Stimulated activated CD4-positive, alpha-beta T cell treated with anti-CD3 and anti-CD28 coated beads, TNF-alpha, amount 100 ng/mL, for 48 hours (primary cell): ENCODE measurements at places on chromosomes 4 and X.

GRCh38 chr4:39495446-39496213 lies 31.6 kb downstream of the UGDH start:
- DNase-seq: no peak

- no peak for DNase-seq
Measured at GRCh38 chr4:113064244-113064643, 14.8 kb downstream of the ANK2 start.

- DNase-seq: no peak
Measured at GRCh38 chrX:49656533-49656932, 39.3 kb downstream of the PAGE1 start.

DNA sequence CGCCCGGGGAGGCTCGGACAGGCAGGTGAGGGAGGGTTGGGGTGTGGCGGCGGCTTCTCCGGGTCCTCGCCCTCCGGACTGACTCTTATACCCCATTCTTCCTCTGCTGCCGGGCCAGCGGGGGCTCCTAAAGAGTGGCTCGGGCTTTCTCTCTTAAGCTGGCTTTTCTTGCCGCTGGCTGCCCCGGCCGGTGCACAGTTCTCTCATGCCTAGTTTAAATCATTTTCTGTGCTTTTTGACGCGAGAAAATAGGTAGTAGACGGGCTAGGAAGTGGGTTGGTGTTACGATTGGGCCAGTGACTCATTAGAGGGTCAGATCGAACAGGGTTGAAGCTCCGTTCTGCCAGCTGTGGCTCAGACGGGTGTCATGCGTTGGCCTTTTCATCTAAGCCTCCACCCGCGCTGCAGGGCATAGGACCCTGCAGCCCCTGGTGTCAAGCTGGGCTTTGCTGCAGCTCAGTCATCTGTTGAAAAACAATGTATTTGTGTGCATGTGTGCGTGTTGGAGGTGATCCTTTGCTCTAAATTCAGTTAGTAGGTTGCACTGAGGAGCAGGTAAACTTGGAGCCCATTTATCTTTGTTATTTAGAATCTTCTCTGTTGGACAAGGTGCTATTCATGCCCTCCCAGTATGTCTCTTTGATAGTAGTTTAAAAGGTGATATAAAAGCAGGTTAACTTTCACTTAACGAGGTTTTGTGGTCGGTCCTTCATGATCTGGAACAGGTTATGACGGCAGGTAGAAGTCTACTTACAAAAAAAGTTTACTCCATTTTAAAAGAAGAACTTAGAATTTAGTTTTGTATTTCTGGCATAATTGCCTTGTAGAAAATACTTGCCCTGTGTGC lies 802 bp downstream of the BMP2K start:
- peak; percentile 12 for DNase-seq
